ENCODE measurements at places on chromosomes 12 and 14. TPM values are rescaled to one million over a fixed set of nuclear protein-coding genes. Genes with fewer than 3 reads are reported as not detected.

- DNase-seq: no peak
These were observed 43.7 kb upstream of the ATP2B1 start for GRCh38 chr12:89752341-89752740.

DNA sequence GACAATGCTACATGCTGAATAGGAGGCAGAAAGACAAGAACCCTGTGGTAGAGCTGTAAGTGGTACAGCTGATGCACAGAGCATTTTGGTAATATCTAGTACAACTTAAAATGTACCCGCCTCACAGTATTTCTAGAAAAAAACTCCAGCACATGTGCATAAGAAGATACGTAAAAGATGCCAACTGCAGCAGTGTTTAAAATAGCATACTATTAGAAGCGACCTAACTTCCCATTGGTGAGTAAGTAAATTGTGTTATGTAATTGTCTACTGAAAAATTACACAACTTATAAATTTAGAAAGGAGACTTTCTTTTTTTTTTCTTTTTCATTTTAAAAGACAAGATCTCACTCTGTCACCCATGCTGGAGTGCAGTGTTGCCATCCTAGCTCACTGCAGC, 114.3 kb upstream of the CAND1 start:
- DNase-seq: no peak

DNA sequence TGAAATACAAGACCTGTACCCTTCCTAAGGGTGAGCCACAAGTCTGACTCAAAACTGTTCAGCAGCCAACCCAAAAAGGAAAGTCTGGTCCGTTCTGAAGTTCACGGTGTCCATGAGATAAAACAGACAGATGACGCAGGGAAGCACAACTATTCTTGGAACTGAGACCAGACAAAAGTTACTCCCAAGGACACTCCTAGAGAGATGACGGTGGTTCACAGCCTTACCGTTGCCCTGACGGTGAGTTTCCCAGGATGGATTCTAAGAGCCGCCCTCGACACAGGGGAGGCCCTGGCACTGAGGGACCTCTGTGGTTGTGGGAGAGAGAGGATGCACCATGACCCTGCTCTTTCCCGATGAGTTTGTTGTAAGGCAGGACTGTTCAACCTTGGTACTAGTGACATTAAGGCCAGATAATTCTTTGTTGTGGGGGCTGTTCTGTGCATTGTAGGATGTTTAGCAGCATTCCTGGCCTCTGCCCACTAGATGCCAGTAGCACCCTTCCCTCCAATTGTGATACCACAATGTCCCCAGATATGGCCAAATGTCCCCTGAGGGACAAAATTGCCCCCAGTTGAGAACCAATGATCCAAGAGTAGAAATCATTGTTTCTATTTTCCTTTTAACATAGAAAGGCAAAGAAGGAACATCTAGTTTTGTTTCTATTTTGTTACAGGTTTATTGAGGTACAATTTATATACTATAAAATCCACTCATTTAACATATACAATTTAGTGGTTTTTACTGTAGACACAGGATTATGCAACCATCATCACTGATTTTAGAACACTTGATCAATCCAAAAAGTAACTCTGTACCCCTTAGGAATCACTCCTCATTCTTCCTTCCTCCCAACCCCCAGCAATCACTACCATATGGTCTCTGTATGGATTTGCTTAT, 23.0 kb downstream of the OR10P1 start:
- DNase-seq: no peak

DNA sequence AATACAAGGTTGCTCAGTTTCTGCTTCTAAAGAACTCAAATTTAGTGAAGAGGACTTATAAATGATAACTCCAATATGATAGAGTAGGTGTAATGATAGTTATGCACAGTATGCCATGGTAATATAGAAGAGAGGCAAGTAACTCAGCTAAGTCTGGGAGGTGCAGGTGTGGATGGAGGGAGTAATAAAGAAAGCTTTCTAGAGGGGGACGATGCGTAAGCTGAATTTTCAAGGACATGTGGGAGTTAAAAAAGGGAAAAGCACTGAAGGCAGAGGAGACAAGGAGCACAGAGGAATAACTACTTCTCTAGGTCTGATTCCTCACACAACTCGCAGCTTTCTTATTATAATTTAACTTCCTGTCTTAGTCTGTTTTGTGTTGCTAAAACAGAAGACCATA, 49.1 kb upstream of the ZDHHC17 start:
- no peak for DNase-seq

DNA sequence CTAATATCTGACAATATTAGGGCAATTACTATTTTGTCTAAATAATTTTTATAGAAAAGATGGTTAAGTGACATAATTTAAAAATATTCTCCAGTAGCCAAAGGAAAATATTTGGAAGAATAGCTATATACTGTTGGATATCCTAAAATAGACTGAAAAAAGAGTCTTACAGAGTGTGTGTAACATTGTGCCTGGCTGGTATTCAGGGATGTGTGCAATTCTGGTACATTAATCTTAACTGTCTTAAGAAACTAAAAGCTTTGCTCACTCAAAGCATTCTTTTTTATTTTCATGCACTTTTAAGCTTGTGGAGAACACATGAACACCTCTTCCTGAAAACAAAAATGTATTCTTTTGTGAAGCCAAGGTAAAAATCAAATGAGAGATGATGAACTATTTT, 10.1 kb upstream of the NR2C1 start:
- no peak for DNase-seq

KRT75 gene
- total RNA-seq: not detected

- no peak for DNase-seq
These were observed 1067.3 kb downstream of the FLRT2 start for GRCh38 chr14:86597279-86597678.

TAS2R10 gene
- 2.6 TPM for total RNA-seq

- DNase-seq: no peak
These were observed 52.6 kb downstream of the GALC start for GRCh38 chr14:87940382-87940781.

GRCh38 chr12:27785882-27786570, 6.0 kb upstream of the MANSC4 start:
- DNase-seq: no peak

KSR2 gene
- 2.1 TPM for total RNA-seq

DNA sequence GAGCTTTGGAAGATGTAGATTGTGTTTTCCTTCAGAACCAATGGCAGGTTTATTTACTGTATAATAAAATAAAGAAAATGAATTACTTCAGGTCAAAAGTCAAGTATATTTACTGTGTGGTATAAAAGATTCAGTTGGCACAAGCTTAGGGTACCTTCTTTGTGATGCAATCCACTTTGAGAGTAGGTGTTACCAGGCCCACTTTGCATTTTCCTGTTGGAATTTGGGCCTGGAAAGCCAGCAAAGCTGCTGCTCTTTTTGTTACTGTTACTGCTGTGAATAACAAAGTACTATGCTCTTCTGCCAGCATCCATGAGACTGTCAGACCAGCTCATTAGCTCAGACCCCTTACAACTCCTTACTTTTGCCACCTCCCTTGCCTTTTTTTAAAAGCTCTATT, 649.0 kb upstream of the SEL1L start:
- no peak for DNase-seq

GRCh38 chr14:92729634-92730358, 18.6 kb downstream of the LGMN start:
- no peak for DNase-seq

NGB gene
- not detected for total RNA-seq

CD163 gene
- total RNA-seq: 143 TPM

DNA sequence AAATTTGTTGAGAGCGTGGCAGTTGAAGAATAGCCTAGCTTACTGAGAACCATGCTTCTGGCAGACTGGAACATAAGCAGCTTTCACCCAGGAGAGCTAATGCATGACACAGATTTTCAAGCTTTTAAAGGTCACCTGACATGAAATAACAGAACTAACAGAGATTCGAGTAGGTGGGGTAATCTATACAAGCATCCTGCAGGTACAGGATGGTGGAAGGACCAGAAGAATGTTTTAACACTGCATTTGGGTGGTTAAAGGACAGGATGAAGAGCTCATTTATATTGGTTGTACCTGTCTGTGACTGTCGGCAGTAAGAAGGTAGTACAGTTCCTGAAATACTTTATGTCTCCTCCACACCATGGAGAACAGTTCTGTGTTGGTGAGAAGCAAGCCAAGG, 8.9 kb downstream of the PELI2 start:
- no peak for DNase-seq

AICDA gene
- not detected for total RNA-seq

RBM19 gene
- 32.6 TPM for total RNA-seq

DNA sequence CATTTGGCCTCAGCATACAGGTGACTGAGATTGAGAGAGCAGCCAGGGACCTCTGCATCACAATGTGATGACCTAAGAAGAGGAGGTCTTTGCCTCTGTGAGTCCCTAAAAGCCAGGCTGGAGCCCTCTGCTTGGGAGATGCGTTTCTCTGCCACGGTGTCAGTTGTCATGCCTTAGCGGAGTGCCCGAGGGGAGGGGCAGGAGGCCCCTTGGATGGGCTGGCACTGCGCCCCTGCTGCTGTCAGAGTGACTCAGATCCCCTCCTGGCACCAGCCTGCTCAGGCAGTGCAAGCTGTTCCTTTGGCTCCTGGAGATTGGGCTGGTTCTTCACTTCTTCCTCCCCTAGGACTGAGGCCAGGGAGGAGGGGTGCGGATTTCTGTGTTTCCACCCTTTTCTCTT, 64.9 kb upstream of the KCNA5 start:
- DNase-seq: no peak

- DNase-seq: no peak
These were observed 62.9 kb upstream of the EEA1 start for GRCh38 chr12:92992041-92992440.

DNA sequence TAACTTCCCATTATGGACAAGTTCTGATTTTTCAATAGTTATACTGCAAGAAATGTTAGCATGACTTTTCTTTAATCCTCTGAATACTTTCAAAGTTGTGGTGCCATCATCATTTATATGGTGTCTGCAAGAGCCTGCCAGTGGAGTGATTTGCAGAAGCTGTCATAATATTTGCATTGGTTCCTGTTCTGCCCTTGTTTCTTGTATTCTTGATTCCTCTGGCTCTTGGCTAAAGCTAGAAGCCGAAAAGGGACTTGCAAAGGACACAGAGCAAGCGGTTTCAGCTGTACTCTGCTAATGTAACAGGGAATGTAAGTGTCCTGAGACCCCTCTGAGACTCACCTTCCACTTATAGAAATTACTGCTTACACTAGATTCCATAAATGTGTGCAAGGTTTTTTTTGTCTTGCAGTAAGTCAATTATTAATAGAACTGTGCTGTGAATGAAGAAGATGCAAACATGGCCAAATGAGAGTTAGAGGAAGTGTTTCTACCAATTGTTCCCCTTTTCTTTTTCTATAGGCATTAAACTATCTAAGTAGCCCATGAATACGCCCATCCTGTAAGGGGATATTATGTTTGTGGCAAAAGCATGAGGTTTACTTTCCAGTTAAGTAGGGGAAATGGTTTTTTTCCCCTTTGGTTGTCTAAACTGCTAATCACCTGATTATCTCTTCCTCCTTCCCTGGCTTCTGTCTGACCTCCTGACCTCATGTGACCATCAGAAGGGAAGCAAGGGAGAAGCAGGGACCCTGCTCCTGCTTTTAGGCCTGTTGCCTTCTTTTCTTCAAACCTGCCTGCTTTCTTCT, 5.3 kb downstream of the DYRK4 start:
- no peak for DNase-seq

Measured in thyroid gland (tissue), 4 donors.